Stimulated activated CD8-positive, alpha-beta memory T cell treated with anti-CD3 and anti-CD28 coated beads, Interleukin-7, amount 100 ng/mL, for 48 hours (primary cell): ENCODE measurements at places on chromosomes 12 and 14.

- no peak for DNase-seq
These were observed 149.5 kb downstream of the PRKCH start for GRCh38 chr14:61470961-61471293.

- DNase-seq: no peak
These were observed 92.6 kb upstream of the HIF1A start for GRCh38 chr14:61602733-61603077.

- DNase-seq: no peak
These were observed 14.7 kb downstream of the BTBD7 start for GRCh38 chr14:93317875-93318807.

- no peak for DNase-seq
These were observed 146.8 kb downstream of the EMP1 start for GRCh38 chr12:13343375-13343774.

GRCh38 chr12:32995623-32996022 is 99.0 kb upstream of the PKP2 start:
- no peak for DNase-seq

GRCh38 chr14:51079489-51079888 is 15.4 kb downstream of the TRIM9 start:
- no peak for DNase-seq

- no peak for DNase-seq
These were observed at the start of gene PLEKHD1 for GRCh38 chr14:69484444-69485314. TSS of gene PLEKHD1 (plus strand) at chr14:69484728. CDS start at chr14:69484966, 238 bp downstream.

DNA sequence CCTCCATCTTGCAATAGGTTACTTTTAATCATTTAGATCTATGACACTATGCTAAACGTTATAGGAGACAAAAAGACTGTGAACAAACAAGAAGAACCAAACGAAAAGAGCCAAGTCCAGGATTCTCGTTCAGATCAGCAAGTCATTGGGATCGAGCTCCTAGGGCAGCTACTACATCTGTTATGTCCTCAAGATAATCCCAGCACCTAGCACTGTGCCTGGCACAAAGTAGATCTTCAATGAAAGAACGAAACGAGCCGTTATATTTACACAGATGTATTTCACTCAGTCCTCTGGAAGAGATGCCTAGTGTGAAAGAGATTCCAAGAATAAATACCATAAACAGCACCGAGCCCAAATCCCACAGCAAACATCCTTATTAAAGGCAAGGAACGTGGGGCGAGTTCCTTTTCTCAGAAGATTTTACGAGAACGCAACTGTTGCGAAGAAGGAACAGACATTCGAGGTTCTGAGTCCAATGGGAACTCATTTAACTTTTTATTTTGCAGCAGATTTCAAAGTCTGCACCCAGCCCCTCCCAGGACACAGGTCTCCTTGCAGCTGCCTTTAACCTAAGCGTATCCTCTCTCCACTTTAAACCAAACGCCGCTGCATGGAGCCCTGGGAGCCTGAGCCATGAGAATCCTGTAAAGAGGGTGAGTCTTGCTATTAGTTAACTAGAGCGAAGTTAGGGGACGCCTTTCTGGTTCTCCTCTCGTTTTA is 544 bp upstream of the TDP1 start:
- no peak for DNase-seq

GRCh38 chr14:25042362-25043299 is 7.3 kb downstream of the STXBP6 start:
- DNase-seq: no peak

DNA sequence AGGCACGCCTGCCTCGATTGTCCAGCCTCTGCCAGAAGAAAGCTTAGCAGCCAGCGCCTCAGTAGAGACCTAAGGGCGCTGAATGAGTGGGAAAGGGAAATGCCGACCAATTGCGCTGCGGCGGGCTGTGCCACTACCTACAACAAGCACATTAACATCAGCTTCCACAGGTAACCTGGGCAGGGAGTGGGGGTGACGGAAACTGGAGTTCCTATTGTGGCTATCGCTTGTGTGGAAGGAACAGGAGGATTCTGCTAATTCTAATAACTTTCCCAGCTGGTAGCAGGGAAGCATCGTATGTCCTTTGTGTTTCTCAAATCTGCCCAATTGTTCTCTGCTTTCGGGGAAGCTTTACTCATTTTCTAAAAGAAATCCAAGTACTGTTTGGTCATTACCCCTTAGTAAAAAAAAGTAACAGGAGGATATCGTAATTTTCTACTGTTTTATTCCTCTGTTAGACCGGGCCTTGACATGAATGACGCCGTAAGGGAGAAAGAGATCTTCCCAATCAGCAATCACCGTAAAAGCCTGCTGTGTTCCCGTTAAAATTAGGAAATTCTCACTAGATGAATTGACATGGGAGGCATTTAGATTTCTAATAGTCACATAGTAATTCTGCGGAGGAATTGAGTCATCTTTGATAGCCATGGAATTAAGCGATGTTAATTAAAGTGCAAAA is 449 bp downstream of the THAP2 start:
- DNase-seq: no peak

DNA sequence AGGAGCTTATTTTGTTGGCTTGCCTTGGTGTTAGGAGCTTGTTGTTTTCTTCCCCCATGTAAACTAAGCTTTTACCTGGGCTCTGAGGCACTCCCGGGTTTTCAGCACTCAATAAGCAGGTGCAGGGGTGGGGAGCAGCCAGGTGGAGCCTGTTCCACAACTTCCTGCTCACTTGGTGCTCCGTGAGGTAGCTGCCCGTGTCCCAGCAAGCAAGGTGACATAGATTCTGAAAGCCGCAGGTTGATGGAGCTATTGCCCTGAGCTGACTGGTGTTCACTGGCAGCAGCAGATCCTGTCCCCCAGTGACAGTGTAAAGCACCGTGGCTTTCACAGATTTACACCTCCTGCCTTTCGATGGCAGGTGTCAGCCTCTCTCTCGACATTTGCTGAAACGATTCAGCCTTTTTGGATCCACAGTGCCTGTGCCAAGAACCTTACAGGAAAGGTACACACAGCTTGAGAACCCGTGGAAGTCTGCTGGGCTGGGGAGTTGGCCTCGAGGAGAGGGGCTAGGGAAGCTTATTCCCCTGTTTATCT is 295.7 kb upstream of the FKBP4 start:
- DNase-seq: no peak

GRCh38 chr12:19517583-19517982 is 78.3 kb downstream of the AEBP2 start:
- no peak for DNase-seq

GRCh38 chr14:56310643-56311042 is 192.4 kb downstream of the PELI2 start:
- no peak for DNase-seq

DNA sequence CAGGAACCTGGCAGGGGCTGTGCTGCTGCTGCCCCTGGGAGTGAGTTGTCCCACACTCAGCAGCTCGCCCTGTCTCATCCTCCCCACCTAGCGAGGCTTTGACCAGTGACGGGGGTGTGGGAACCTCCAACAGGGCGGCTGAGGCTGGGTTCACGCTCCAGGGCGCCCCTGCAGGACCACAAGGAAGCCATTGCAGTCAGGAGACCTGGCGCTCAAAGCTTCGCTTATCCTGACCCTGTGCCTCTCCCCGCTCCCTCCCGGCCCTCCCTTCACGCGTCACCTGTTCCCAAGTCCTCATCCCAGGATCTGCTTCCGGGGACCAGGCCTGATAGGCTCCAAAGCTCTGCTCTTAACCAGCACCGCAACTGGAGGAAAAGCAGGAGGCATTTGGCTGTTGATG is 272.0 kb upstream of the SFSWAP start:
- no peak for DNase-seq

DNA sequence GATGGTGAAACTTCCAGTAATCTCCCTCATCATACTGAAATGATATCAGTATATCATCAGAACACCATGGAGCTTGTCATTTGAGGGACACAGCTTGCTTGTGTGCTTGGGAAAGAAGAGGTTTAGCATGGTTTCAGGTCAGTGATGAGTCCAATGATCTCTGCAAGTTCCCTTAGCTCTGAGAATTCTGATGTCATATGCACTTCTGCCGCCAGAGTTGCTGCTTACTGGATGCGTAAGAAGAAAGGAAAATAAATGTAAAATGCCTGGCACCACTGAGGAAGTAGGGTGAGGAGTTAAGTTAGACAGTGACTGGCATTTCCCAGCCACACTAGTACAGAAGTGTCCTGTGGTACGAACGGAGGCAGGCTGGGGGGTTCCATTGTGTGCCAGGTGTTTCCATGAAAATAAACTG is 22.6 kb downstream of the PRKCH start:
- DNase-seq: no peak
